ENCODE measurements at places on chromosomes 7 and 10.

DNA sequence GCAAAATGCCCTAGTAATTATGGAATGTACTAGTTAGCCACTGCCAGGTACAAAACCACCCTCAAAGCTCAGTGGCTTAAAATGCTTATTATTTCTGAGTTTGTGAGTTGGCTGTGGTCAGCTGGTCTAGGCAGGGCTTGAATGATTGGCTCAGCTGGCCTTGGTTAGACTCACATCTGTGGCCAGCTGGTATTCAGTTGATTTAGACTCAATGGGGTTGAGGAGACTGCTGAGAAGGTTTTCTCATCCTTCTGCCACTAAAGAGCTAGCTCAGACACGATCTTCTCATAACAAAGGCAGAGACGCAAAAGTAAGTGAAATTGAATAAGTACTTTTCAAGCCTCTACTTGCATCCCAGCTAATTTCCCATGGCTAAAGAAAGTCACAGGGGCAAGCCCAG lies 57.1 kb upstream of the CYP2C18 start:
- no peak for DNase-seq

- no peak for DNase-seq
These were observed 42.4 kb downstream of the TNRC18 start for GRCh38 chr7:5381071-5381772.

- DNase-seq: no peak
These were observed 48.4 kb upstream of the ELFN1 start for GRCh38 chr7:1621718-1622117.

GRCh38 chr10:121418126-121418777 lies 180.0 kb downstream of the FGFR2 start:
- no peak for DNase-seq

- DNase-seq: no peak
These were observed 116.4 kb upstream of the ITGB1 start for GRCh38 chr10:33074443-33074842.

DNA sequence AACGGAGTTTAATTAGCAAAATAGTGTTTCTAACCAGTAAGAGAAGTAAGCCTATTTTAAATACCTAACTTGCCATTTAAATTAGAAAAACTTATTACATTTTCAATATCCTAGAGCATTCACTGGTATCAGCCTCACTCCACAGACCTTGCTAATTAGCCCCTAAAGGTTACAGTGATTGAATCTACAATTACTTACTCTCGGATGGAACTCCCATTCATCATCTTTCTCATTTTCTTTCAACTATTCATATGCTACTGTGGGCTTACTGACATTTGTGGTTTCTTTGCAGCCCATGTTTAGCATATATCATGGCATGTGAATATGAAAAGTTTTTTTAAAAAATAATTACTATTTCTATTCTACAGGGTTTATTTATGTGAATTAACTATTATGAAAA lies 86.4 kb downstream of the GPR37 start:
- no peak for DNase-seq

DNA sequence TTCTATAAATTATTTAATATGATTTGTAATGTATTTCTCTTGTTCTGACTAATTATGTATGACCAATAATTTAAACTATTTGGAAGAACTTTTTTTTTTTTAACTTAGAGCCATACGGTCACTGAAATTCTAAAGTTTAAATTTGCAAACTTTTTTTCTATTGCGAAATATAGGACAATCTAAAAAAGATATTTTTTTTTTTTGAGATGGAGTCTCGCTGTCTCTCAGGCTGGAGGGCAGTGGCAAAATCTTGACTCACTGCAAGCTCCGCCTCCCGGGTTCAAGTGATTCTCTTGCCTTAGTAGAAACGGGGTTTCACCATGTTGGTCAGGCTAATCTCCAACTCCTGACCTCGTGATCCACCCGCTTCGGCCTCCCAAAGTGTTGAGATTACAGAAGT lies 130.5 kb downstream of the CPED1 start:
- DNase-seq: no peak

DNA sequence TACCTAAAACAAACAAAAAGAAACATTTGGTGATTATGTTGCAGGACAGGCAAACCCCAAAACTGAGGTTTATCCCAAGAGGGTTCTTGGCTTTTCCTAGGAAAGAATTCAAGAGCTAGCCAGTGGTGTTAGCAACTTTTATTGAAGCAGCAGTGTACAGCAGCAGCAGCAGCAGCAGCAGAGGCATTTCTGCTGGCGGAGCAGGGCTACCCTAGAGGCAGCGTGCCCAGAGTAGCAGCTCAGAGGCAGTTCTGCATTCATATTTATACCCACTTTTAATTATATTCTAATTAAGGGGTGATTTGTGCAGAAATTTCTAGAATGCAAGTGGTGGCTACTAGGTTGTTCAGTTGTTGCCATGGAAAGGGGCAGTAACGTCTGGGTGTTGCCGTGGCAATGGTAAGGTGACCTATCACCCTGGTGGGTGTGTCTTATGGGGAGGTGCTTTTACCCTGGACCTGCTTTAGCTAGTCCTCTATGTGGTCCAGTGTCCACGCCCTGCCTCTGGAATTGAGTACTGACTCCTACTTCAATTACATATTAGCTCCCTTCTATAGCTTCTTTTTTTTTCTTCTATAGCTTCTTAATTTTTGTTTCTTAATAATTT lies 53.9 kb downstream of the VCL start:
- DNase-seq: no peak

DNA sequence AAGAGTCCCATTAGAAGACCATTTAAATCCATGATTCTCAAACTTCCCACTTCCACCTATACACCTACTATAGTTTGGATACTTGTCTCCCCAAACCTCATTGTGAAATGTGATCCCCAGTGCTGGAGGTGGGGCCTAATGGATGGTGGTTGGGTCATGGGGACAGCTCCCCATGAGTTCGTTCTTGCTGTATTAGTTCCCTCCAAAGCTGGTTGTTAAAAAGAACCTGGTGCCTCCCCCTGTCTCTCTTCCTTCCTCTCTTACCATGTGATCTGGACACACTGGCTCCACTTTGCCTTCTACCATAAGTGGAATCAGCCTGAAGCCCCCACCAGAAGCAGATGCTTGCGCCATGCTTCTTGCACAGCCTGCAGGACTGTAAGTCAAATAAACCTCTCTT lies 53.9 kb downstream of the WIPF3 start:
- DNase-seq: no peak

DNA sequence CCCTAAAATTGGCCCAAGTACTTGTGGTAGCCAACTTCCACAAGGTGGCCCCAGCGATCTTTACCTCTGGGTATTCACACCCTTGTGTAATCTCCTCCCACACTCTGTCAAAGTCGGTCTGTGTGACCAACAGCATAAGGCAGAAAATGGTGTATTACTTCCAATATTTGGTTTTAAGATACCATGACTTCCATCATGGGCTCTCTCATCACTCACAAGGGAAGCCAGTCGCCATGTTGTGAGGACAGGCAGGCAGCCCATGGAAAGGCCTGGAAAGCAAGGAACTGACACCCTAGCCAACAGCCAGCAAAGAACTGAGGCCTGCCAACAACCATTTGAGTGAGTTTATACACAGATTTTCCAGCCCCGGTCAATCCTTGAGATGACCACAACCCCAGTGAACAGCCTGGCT lies 91.0 kb upstream of the KMT2E start:
- no peak for DNase-seq

DNA sequence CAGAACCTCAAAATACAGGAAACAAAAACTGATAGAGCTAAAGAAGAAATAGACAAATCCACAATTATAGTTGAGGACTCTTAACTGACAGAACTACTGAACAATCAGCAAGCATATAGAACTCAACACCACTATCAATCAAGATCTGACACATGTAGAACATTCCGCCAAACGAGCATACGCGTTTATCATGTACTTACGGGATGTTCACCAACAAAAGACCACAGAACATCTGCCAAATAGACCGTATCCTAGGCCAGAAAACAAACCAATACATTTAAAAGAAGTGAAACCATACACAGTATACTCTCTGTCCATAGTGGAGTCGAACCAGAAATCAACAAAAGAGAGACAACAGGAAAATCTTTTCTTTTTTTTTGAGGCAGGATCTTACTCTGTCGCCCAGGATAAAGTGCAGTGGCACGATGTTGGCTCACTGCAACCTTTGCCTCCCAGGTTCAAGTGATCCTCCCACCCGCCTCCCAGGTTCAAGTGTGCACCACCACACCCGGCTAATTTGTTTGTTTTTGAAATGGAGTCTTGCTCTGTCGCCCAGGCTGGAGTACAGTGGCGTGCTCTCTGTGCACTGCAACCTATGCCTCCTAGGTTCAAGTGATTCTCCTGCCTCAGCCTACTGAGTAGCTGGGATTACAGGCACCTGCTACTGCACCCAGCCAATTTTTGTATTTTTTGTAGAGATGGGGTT lies 5.1 kb downstream of the GNA12 start:
- no peak for DNase-seq

Data from omental fat pad (tissue), 4 donors.